ENCODE measurements at places on chromosomes 11 and 22.

DNA sequence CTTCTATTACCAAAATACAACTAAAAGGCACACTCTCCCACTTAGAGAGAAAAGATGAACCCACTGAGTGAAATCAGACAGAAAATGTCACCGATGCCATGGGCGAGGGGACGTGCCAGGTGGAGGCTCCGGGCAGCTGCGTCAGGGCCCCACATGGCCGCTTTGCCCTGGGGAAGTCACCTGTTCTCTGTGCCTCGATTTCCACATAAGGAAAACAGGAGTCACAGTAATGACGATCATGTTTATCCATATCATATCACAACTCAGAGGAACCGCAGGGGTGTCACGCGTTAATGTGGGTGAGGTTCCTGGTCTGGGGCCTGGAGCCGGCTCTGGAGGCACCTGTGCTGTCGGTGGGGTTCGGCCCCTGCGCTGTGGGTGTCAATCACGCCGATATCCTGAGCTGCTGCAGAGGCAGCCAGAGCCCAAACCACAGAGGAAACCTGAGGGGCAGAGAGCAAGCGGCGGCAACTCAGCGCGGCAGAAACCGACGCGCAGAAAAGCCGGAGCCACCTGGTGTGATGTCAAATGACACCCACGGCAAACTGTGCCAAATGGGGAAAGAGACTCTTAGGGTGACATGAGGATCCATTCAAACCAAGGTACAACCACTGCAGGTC lies 243.7 kb downstream of the BRD1 start:
- DNase-seq = no peak

GRCh38 chr11:78192911-78193351 lies 4.2 kb downstream of the USP35 start:
- DNase-seq = no peak

GRCh38 chr11:8257003-8257664 lies 6.5 kb downstream of the LMO1 start:
- no peak for DNase-seq

DNA sequence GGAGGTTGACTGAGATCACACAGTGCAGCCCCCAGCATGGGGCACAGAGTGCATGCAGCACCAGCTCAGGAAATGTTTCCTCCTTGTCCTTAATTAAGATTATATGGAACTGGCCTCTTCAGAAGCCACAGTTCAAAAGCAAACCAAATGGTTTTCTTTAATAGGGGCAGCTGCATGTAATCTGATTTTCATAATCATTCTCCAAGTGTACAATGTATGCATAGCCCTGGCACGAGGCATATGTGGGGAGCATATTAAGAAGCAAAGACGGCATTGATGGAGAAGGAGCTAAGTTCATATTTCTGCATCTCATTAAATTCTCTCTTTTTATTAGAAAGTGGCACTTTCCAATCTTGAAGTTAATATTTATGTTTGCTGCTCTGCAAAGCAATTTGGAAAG lies 9.9 kb upstream of the PARVB start:
- DNase-seq = no peak

- peak; percentile 52 for DNase-seq
Observed at GRCh38 chr22:31625661-31626426, 36.2 kb downstream of the PISD start.

- DNase-seq = no peak
Observed at GRCh38 chr11:95585752-95586077, 203.9 kb downstream of the FAM76B start.

- no peak for DNase-seq
Observed at GRCh38 chr11:28274216-28274615, 166.0 kb downstream of the METTL15 start.

DNA sequence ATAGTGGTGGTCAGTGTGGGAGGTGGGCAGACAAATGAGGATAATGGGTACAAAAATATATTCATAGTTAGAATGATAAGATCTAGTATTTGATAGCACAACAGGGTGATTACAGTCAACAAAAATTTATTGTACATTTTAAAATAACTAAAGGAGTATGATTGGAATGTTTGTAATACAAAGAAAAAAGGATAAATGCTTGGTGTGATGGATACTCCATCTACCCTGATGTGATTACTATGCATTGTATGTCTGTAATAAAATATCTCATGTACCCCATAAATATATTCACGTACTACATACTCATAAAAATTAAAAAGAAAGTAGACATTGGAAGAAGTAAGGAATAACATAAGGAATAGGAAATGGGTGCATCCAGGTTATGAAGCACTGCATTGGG lies 15.4 kb downstream of the RRP8 start:
- no peak for DNase-seq

- DNase-seq = no peak
Observed at GRCh38 chr22:49253656-49254055, 574.0 kb downstream of the BRD1 start.

GRCh38 chr11:85539740-85540139 lies 87.4 kb downstream of the DLG2 start:
- no peak for DNase-seq

GRCh38 chr11:44138980-44139379 lies 43.5 kb downstream of the EXT2 start:
- DNase-seq = no peak

DNA sequence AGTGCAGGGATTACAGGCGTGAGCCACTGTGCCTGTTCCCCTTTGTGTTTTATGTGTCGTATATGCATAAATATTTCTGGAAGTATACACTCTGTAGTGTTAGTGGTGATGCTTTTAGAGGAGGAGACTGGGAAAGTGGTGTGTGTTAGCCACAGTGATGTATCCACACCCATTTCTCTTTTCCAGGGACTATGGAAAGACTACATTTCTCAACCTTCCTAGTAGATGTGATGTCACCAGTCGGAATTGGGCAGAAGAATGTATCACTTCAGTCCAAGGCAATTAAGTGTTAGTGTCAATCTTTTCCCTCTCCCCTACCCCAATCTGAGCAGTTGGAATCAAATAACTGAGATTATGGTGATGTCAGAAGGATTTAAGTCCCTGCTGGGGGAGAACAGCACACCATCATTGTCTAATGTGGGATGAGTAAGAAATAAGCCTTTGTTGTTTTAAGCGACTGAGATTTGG lies 5.8 kb upstream of the ATG16L2 start:
- DNase-seq = peak; percentile 74

GRCh38 chr11:11533751-11534150 lies 88.1 kb downstream of the GALNT18 start:
- DNase-seq = no peak

DNA sequence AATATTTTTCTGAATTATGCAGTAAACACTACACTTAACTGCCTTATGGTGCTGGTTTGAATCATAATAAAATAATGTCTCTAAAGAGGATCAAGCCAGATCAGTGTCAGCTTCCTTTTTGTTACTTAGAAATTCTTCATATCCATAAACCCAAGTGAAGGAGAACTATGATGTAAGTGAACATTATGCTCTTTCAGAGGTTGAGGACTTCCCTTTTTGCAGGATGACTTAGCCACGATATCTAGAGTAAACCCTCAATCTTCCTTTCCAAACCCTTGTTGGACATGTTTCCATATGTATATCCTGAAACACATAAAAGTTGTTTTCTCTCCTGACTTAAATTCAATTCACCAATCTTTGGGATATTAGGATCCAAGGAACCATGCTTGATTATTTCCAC lies 19.1 kb downstream of the OR8D1 start:
- DNase-seq = no peak

DNA sequence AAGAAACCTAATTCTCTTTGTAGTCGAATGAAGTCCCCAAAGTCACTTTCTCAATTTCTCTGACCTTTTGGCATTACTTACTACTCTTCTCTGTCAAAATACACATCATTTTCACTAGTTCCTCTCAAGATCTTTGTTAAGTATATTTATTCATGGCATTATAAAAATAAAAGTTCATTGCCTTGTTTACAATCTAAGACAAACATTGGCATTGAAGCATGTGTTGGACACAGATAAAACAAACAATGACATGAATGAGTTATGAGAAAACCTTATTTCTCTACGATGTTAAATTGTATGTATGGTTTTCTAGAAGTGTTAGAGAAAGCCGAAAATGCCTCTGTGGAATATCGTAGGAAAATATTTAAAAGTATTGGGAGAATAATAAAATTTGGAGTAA lies 8.6 kb upstream of the OR51G1 start:
- DNase-seq = no peak

- DNase-seq = peak; percentile 70
Observed at GRCh38 chr11:35304386-35304775, 115.0 kb downstream of the SLC1A2 start.

DNA sequence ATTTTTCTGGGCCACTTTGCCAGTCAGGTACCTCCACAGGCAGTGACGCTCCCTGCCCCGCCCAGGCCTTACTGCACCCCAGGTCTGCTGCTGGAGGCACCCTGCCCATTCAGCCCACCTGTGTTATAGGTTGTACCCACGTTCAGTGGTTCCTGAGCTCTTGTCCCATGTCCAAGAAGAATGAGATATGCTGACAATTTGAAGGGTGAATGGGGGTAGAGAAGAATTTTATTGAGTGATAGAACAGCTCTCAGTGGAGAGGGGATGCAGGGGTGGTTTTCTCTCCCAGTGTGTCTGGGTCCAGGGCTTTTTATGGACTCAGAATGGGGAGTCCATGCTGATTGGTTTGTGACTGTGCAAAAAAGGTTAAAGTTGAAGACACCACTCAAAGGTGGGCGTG lies 149.7 kb downstream of the LDLRAD3 start:
- no peak for DNase-seq

DNA sequence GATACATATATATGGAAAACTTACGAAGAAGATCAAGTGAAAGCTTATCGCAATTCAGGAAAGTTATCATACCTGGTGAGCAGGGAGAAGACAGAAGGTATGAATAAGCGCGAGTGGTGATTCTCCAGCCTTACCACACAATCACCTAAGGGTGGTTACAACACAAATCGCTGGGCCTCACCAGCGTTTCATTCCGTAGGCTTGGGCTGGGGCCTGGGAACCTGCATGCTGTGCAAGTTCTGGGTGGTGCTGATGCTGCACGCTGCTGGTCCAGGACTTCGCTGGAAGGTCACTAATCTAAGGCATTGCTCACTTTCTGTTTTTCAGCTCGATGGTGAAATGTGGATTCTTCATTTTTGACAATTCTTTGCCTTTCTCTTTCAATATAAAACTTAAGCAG lies 76.6 kb upstream of the SLC25A18 start:
- DNase-seq = no peak

GRCh38 chr11:57155400-57155799 lies 26.4 kb upstream of the LRRC55 start:
- DNase-seq = no peak

GRCh38 chr11:48007677-48008076 lies 27.3 kb downstream of the PTPRJ start:
- no peak for DNase-seq

GRCh38 chr11:46686886-46687795 lies 13.3 kb downstream of the ARHGAP1 start:
- peak; percentile 24 for DNase-seq

DNA sequence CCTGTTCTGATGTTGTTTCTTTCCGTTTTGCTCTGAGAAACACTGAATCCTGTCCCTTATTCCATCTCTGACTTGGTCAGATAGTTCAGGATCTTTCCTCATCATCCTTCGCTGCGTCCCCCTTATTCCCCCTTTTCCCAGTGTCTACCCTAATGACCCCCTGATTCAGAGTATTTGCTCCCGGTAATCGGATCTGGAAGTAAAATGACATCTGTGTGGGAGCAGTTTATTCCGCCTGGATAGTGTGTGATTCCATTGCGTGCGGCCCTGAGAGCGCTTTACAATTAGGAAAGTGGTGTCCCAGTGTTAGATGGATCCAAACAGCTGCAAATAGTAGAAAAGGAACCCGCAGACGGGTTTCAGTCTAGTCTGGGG lies 606 bp downstream of the DRG1 start:
- DNase-seq = peak; percentile 19

GRCh38 chr11:33682019-33682418 lies 18.6 kb downstream of the C11orf91 start:
- no peak for DNase-seq

GRCh38 chr11:102382384-102382783 lies 35.4 kb downstream of the BIRC2 start:
- DNase-seq = no peak

DNA sequence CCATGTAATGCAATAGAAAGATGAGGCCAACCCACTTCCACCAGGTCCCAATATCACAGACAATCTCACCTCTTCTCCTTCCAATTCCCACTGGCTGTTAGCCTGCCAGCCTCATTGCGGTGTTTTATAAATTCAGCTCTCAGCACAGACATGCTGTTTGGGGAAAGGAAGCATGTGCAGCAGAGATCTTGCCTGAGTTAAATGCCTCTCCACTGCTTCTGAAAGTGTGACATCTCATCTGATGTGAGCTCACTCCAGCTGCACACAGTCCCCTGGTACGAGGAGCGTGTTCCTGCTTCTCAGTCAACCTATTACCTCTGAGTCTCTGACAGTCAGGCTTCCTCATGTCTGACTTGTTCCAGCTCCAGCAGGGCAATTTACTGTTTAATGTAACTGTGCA lies 122.7 kb upstream of the GUCY1A2 start:
- DNase-seq = no peak

GRCh38 chr11:61008971-61009370 lies 37.5 kb downstream of the CD6 start:
- DNase-seq = no peak

GRCh38 chr11:44970293-44970692 lies 19.6 kb upstream of the TP53I11 start:
- DNase-seq = no peak

- DNase-seq = peak; percentile 69
Observed at GRCh38 chr22:47333625-47334024, 571.2 kb downstream of the TBC1D22A start.

All from fibroblast of skin of right biceps (primary cell).